ENCODE measurements at places on chromosomes 2 and 18.

- no peak overlapping the region for H3K4me3 ChIP-seq
- no peaks in the 10 kb centered on the region for H3K27me3 ChIP-seq
- H3K4me1 ChIP-seq: no peaks in the 10 kb centered on the region
- DNase-seq: no peak
- H3K27ac ChIP-seq: no peak overlapping the region
These were observed 31.4 kb upstream of the MBP start for GRCh38 chr18:77164026-77164425.

GRCh38 chr2:240499309-240500301 lies 58.2 kb downstream of the ANKMY1 start:
- no peaks in the 10 kb centered on the region for H3K27me3 ChIP-seq
- no peak for DNase-seq
- no peak overlapping the region for H3K27ac ChIP-seq

DNA sequence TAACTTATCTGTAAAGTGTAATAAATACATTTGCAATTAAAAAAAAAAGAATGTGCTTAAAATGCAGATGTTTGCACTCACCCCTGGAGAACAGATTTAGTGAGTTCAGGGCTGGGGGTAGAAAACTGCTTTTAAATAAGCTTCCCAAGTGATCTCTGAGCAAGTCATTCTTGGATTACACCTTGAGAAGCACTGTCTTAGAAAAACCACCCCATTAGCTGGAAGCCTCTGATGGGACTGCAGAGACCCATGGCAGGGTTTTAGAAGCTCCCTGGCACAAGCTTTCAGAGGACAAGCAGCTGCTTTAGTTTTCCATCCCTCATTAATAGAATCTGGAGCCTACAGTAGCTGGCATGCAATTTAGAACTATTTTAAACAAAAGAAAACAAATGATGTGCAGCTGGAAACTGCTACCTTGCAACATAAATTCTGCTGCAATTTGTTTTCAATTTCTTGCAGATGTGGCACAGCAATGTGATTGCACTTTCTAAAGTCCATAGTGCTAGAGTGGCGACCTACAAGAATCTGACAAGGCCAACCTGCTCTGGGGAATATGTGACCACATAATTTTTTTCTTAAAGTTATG lies 141.5 kb downstream of the CDC42EP3 start:
- no peaks in the 10 kb centered on the region for H3K27me3 ChIP-seq
- H3K4me1 ChIP-seq: 0 out of 2 replicates have a peak, but pooled peaks cover 3% of the 10 kb centered on the region
- no peak overlapping the region for H3K27ac ChIP-seq
- no peak for DNase-seq

DNA sequence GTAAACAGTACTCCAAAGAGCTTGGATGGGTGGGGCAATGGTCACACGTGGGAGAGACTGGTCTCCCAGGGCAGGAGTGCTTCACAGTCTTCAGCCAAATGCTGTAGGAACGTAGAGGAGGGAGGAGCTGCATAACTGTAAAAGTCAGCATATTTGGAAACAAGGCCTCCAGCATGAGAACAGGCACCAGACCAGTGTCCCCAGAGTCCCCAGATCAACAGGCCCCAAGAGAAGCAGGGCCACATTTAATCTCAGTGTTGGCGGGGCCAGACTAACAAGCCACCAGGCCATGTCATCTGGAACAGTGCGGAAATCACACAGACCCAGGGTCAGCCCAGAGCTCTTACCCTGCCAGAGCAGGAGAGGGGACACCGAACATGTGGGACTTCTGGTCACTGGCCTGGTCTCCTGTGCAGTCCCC lies 63.2 kb downstream of the ADCY3 start:
- no peak overlapping the region for H3K27ac ChIP-seq
- H3K4me3 ChIP-seq: no peak overlapping the region
- DNase-seq: no peak
- peaks cover 16% of the 10 kb centered on the region for H3K36me3 ChIP-seq
- peaks cover 10% of the 10 kb centered on the region for H3K4me1 ChIP-seq

DNA sequence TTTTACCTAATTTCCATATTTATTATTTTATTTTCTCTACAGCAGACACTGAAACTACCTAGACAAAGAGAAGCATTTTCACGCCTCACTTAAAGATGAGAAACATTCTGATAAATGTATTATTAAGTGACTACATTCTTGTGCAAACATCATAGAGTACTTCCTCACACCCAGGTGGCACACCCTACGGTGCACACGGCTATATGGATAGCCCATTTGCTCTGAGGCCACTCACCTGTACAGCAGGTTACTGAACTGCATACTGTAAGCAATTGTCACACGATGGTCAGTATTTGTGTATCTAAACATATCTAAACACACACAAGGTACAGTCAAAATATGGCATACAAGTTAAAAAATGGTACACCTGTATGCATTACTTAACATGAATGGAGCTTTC lies 481.4 kb downstream of the CMPK2 start:
- no peak overlapping the region for H3K4me3 ChIP-seq
- no peaks in the 10 kb centered on the region for H3K36me3 ChIP-seq
- H3K4me1 ChIP-seq: no peaks in the 10 kb centered on the region
- no peak for DNase-seq
- no peak overlapping the region for H3K27ac ChIP-seq
- H3K27me3 ChIP-seq: no peaks in the 10 kb centered on the region
